A549 treated with ZK216348 at 1 μM for 4 hours (cell line): ENCODE measurements at places on chromosomes 12 and 14. TPM values are rescaled to one million over a fixed set of nuclear protein-coding genes. Genes with fewer than 3 reads are reported as not detected.

The PTGR2 gene
- total RNA-seq, result 8.0 to 12.6 TPM (median 8.7 TPM) in 5 replicates

The SDSL gene
- 17.6 to 33.8 TPM (median 26.2 TPM) in 5 replicates for total RNA-seq

The CCDC60 gene
- not detected in 5 replicates for total RNA-seq

The IRAK3 gene
- total RNA-seq, result 0.27 to 0.93 TPM (median 0.40 TPM) in 5 replicates

The XPOT gene
- total RNA-seq, result 41.6 to 55.5 TPM (median 50.1 TPM) in 5 replicates

The CLEC1B gene
- not detected in 5 replicates for total RNA-seq

The KRT85 gene
- total RNA-seq, result not detected in 5 replicates

The KRT75 gene
- total RNA-seq, result 0.12 to 0.20 TPM (median 0.16 TPM) in 4 of 5 replicates, not detected in the other

The OR6C2 gene
- not detected in 5 replicates for total RNA-seq

The SLC8B1 gene
- 6.5 to 12.0 TPM (median 9.3 TPM) in 5 replicates for total RNA-seq

The CPM gene
- total RNA-seq, result 4.9 to 10.1 TPM (median 6.1 TPM) in 5 replicates

The STYK1 gene
- 0.14 to 0.53 TPM (median 0.31 TPM) in 5 replicates for total RNA-seq

The PLA2G1B gene
- total RNA-seq, result not detected in 5 replicates
